Right atrium auricular region (tissue), 2 donors: ENCODE measurements at places on chromosomes 16 and 17.

DNA sequence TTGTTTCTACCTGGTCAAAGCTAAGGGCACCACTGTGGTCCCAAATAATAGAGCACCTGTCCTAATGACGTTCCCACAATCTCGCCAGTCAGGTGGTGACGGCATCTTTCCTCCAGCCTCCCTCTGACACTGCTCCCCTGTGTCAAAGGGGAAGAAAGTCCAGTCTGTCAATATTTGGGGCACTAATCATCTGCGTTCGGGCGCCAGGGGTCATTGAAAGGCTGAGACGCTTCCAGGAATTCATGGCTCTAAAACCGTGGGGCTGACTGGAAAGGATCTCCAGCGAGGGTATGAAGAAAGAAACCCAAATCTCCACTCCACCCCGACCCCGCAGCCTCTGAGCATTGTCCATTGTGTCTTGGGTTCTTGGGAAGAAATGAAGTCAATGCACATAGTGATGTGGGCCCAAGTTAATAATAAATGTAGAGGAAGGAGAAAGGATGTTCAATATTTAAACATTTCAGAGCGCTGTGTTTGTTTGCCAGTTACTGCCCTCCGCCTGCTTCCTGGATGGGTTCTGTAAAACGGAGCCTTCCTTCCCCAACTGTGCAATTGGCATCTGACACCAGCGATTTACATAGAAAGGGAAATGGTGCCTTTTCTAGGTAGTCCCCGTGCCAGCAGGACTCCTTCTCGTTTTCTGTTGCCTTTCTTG, 103.2 kb downstream of the SOCS1 start:
- no peak for DNase-seq
- H3K4me3 ChIP-seq = no peak overlapping the region

DNA sequence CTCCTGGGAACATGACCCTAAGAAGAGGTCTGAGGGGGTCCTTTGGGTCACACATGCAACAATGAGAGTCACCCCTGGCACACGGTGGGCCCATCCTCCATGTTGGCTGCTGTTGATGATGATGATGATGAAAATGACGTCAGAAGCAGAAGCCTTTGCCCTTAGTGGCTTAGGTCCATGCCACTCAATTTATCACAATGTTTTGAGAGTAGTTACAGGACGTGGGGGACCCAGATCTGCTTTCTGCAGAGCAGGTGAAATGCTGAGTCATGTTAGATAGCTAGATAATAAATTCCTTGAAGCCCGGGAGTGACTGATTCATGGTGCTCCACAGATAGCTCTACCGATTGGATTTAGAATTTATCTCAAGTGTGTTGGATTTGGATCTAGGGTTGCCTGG, 53.9 kb downstream of the VPS35L start:
- no peaks in the 10 kb centered on the region for H3K4me1 ChIP-seq
- no peaks in the 10 kb centered on the region for H3K27me3 ChIP-seq
- peaks cover 38% of the 10 kb centered on the region for H3K36me3 ChIP-seq
- H3K4me3 ChIP-seq = no peak overlapping the region
- H3K27ac ChIP-seq = no peak overlapping the region
- DNase-seq = no peak

DNA sequence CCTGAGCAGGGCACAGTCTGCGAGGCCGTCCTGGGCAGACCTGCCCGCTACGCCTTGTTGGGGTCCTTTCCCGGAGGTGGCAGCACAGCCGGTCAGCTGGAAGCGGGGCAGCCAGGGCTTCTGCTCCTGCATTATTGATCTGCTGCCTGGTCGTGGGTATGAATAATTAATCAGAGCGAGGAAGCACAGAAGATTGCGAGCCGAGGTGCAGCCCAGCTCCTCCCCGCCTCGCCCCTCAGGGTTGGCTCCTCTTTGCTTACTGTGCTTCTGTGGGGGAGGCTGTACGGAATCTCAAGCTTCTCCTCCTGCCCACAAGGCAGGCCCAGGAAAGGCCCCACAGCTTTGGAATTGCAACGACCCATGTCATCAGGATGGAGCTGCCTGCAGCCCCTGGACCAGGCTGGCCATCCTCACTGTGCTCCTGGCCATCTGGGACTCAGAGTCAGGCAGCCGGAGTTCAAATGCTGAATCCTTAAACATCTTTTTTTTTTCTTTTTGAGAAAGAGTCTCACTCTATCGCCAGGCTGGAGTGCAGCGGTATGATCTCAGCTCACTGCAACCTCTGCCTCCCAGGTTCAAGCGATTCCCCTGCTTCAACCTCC, 25.6 kb downstream of the TRARG1 start:
- no peak overlapping the region for H3K27ac ChIP-seq
- no peak for DNase-seq
- H3K36me3 ChIP-seq = no peaks in the 10 kb centered on the region

GRCh38 chr17:10415161-10415560, 6.6 kb downstream of the MYH8 start:
- no peak overlapping the region for H3K4me3 ChIP-seq
- no peaks in the 10 kb centered on the region for H3K4me1 ChIP-seq
- no peak for DNase-seq
- no peaks in the 10 kb centered on the region for H3K27me3 ChIP-seq
- H3K36me3 ChIP-seq = no peaks in the 10 kb centered on the region

DNA sequence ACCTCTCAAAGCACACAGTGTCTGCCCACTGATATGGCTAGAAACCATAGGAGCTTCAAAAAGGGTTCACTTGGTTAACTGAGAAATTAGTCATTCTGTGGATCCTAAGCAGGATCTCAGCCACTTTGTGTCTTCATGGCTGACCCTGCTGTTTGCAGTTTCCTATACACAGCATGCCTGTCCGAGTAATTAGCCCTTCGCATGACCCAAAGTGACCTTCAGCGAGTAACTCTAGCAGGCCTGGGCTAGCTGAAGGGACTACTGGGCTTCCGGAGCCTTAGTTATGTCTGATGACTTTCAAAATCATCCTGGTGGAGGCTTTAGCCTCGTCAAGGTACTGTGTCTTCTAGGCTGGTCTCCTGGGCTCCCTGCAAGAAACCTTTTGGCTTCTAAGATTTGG, 28.9 kb upstream of the FBXW10B start:
- H3K36me3 ChIP-seq = no peaks in the 10 kb centered on the region
- no peak for DNase-seq
- H3K27ac ChIP-seq = peak overlapping the region; percentile 50
- H3K27me3 ChIP-seq = no peaks in the 10 kb centered on the region
- H3K4me1 ChIP-seq = no peaks in the 10 kb centered on the region
- no peak overlapping the region for H3K4me3 ChIP-seq
